ENCODE measurements at places on chromosomes 12 and 14. TPM values are rescaled to one million over a fixed set of nuclear protein-coding genes. Genes with fewer than 3 reads are reported as not detected.

DNA sequence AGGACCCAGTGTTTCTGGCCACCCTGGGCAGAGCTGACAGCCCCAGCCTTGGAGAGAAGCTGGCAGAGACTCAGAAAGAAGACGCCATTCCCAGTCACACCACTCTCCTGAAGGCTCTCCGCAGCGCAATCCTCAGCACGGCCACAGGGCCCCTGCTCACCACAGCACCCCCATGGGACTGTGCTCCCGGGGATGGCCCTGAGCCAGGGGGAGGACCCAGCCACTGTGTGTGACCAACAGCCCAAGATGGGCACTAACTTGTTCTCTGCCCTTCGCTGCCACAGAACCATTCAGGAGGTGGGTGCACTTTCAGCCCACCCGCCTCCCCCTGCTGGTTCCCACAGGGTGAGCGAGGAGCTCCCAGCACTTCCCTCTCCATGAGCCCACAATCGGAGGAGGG, 57.1 kb downstream of the CCNK start:
- DNase-seq, result no peak

GRCh38 chr12:1847411-1847810, 27.0 kb downstream of the LRTM2 start:
- DNase-seq, result no peak

- no peak for DNase-seq
These were observed 60.5 kb upstream of the USP44 start for GRCh38 chr12:95611676-95612309.

GRCh38 chr14:69666690-69667211, 55.4 kb downstream of the SUSD6 start:
- DNase-seq, result no peak

GRCh38 chr12:109288571-109288970, 20.5 kb downstream of the FOXN4 start:
- DNase-seq, result no peak

GRCh38 chr12:115002434-115002833, 318.5 kb upstream of the TBX3 start:
- no peak for DNase-seq

GRCh38 chr12:88419794-88420193, 160.5 kb downstream of the KITLG start:
- no peak for DNase-seq

DNA sequence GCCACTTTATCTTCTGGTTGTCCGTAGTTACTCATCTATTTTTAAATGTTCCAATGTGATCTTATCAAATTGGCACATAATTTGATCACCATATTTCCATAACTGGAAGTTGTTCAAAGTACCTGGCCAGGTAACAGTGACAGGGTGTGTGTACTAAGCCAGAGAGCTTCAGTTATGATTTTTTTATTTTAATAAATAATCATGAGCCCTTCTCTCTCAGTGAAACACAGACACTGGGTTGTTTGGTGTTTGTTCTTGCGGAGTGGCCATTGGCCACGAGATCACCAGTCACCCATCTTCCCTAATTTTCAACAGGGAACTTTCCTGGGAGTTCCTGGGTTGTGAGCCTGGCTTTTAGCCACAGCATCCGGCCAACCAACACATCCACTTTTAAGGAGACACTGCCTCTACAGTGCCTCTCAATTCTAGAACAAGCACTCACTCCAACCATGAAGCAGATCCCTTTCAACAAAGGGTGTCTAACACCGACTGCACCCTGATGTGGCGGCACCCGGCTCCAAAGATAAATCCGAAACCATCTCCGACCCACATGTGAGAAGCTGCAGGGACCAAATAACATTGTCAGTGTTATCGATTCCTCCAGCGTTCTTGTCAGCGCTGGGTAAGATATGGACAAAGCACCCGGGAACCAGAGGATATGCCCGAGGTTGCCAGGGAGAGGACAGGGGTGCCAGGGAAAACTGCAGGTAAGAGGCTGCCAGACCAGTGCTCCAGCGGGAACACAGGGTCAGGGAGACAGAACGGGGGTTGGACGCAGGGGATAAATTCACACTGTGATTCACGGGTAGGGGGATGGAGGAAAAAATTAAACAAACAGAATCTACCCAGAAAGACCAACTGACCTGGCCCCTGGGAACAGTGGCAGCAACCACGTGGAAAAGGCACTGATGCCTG, 49.9 kb downstream of the FOXN3 start:
- no peak for DNase-seq

KRT72 gene
- not detected for total RNA-seq

GALNT8 gene
- 0.77 TPM for total RNA-seq

PRR4 gene
- 1.7 TPM for total RNA-seq

GRCh38 chr14:99758121-99758821, 34.9 kb upstream of the EML1 start:
- no peak for DNase-seq

DNA sequence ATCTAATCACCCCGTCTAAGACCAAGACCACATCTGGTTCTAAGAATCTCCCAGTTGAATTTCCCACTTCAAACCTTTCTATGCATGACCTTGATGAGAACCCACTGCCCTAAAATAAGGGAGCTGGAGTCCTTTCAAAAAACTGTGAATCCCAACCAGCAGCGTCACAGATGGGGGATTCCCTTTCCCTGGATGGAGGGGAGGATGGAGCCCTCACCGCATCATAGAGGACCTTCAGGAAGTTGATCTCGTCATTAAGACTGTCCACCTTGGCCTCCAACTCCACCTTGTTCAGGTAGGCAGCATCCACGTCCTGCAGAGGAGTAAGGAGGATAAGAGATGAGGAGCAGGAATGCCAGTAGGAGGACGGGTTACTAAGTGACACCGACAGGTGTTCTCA, 4.8 kb downstream of the KRT4 start:
- no peak for DNase-seq

- DNase-seq, result no peak
These were observed 141.0 kb upstream of the LMNTD1 start for GRCh38 chr12:25694072-25694471.

DNA sequence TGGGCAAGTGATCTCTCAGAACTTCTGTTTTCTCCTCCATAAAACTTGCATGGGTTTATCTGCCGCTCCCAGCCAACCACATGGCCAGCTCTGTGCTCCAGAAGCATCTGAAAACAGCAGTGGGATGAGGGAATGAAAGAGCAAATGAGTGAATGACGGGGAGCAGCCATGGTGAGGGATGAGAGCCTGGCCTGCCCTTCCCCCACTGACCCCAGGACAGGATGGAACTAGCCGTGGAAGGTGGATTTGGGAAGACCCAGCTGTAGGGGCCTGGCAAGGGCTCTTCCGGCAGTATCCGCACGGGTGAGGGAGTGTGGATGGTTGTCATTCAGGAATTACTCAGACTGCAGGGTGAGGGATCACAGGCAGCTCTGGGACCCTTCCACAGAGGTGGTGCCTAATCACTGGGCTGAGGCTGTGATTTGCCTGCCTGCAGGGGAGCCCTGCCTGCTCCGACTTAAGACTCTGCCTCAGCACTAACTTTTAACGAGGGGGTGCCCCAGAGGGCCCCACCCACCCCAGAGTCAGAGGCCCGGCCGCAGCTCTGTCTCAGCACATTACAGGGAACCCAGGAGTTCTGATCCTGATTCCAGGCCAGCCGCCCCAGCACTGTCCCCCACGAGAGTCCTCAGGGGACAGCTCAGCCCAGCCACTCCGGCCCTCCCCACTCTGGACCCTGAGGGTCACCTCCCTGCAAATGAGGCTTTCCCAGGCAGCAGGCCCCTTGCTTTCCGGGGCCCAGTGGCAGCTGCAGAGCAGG, 136.8 kb upstream of the C14orf180 start:
- no peak for DNase-seq

GRCh38 chr12:119748497-119748896, 80.6 kb downstream of the PRKAB1 start:
- no peak for DNase-seq

DNA sequence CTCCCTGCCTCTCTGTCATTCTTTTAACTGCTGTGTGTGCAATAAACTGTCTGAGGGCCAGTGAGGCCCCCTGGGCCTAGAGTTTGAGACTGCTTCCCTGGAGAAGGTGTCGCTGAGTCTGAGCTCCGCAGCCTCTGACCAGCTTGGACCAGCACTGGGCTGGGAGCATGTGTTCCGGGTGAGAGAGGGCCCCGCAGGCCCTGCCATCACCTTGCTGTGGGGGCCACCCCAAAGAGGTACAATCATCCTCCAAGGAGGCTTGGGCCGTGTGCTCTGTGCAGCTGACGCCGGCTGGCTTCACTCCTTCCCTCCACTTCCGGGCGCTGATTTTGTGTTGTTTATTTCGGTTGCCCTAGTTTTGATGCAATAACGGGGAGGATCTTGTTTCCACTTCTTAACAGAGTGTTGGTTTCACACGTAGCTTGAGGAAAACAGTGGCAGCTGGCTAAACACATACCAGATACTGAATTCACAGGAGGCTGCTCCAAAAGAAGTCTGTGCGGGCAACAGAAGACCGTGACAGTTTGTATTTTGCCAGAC, 121.6 kb downstream of the TMEM132C start:
- DNase-seq, result no peak

DNA sequence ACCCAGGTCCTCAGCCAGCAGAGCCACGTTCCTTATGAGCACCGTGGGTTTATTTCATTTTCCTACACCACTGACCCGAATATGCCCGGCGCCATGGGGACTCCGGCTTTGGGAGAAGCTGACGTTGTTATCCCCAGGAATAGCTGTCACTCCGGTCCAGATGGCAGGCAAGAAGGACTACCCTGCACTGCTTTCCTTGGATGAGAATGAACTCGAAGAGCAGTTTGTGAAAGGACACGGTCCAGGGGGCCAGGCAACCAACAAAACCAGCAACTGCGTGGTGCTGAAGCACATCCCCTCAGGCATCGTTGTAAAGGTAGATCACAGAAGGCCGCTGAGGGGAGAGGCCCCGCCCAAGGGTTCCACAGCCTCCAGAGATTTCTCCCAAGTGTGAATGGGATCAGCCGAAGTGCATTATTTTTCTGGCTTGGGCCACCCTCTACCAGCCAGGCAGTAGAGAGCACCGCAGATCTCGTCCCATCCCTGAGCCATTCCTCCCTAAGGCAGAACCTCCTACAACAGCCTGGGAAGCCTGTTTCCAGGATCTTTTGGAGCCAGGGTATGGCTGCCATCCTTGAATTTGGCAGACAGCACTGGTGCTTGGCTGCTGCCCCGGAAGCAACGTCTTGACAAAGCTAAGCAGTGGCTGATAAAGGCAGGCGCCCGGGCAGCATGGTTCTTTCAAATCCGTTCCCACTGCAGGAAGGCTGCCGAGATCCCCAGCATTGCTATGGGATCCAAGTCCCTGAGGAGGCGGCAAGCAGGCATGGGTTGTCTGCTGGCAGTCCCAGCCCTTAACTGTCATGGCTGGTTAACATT, 17.8 kb downstream of the CDK2AP1 start:
- no peak for DNase-seq

All from lower lobe of right lung (tissue), 2 donors.